ENCODE measurements at places on chromosomes 7 and 10. TPM values are rescaled to one million over a fixed set of nuclear protein-coding genes. Genes with fewer than 3 reads are reported as not detected.

GRCh38 chr10:29174389-29174788 is 114.5 kb upstream of the LYZL1 start:
- no peak for DNase-seq

DNA sequence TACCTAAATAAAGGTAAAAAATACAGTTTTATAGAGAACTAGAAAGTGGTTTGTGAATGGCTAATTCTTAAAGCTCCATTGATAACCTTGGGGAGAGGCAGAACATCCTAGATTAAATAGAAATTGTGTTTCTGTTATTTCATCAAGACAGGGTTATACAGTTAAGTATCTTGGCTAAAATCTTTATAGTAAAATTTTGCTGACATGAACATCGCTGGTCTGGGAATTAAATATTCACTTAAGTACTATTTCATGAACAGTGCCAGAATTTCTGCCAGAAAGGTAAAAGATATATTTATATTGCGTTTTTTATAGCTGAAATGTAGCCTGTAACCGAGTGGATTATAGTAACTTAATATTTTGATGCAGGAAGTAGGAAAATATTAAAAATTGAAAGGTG is 53.7 kb upstream of the HBP1 start:
- DNase-seq, result no peak

DNA sequence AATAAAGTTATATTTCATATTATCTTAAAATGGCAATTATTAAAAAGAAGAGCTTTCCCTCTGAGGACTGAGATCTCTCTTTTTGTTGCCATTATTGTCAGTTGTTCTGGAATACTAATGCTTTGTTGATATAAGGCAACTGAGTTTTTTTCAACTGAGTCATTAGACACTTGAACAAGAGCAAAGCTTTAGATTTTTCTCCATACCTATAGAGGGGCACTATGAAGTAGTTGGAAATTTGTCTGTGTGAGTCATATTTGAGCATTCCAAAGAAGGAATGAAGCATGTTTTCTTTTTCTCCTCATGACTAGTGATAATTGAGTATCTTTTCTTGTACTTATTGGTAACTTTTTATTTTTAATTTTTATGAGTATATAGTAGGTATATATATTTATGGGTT is 24.5 kb downstream of the RPA3 start:
- no peak for DNase-seq

- no peak for DNase-seq
Measured at GRCh38 chr10:99421233-99421739, 9.1 kb downstream of the GOT1 start.

- DNase-seq, result no peak
Measured at GRCh38 chr7:121531175-121532070, 135.3 kb upstream of the FAM3C start.

DNA sequence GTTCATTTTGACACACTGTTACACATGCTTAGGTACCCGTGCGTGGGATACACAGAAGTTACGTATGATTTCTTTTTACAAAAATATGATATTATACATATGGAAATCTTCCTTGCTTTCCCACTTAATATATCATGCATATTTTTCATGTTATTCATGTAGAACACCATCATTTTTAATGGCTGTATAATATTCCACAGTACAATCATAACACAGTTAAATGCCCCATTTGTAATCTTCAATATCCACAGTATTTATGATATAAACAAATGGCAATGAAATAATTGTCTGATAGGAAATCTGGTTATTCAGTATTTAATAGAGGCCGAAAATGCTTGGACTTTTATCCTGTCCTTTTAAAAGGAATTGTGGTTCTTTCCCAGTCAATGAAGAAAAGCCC is 23.2 kb downstream of the VIPR2 start:
- no peak for DNase-seq

DNA sequence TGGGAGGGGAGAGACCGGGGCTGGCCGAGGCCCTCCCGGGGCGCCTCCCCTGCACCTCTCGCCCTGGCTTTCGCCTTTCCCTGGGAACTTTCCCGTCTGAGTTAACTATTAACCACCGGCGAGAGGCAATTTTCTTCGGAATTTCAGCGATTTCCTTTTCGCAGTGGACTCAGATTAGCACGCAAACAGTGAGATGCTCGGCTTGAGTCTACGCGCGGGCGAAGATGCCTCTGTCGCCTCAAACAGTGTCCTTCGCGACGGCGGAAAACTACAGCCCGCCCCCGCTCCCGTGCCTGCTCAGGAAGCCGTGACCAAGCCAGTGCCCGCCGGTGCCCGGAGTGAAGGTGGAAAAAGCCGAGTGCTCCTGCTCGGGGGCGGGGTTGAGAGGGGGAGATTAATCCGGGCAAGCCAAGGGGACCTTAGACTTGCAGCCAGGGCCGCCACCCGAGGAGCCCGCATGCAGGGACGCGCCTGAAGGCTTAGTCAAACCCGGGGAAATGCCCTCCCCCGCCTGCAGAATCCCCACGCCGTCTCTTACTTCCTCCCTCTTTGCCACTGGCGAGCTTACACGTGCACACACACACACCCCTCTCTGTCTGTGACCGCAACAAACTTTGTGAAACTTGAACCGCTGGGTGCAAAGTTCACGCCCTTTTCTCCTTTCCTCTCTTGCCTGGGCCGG is 14.5 kb upstream of the PAX2 start:
- no peak for DNase-seq

GRCh38 chr10:104340641-104341040 is 2.4 kb upstream of the ITPRIP start:
- DNase-seq, result no peak

DNA sequence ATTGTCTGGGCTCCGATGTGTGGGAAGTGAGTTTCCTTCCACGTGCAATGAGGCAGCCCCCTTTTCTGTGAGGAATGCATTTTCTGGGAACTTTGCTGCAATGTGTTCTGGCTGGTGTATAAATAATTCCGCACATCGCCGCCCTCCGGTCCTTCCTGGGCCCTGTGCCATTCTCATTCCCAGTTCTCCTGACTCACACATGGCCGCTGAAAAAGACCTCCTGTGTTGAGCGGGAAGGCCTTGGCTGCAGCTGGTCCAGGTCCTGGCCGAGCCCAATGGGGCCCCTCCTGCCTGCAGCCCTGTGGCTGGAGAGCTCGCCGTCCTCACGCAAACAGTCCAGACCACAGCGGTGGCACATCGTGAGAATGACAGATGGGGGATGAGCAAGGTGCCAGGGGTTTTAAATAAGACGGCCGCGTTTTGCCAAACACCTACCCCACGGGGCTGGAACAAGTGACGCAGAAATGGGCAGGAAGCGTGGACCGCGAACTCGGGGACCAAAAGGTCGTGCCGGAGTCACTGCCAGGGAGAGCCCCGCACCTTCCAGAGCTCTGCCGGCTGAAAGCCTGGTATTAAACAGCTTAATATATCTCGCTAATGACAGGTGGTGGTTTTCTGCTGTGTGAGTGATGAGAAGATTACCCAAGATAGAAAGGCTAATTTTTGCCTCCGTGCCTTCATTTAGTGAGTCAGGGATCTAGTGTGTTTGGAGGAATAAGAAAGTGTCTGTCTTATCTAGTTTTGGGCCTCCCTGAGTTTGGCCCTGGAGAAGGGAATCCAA is 37.0 kb downstream of the FAM20C start:
- no peak for DNase-seq

DNA sequence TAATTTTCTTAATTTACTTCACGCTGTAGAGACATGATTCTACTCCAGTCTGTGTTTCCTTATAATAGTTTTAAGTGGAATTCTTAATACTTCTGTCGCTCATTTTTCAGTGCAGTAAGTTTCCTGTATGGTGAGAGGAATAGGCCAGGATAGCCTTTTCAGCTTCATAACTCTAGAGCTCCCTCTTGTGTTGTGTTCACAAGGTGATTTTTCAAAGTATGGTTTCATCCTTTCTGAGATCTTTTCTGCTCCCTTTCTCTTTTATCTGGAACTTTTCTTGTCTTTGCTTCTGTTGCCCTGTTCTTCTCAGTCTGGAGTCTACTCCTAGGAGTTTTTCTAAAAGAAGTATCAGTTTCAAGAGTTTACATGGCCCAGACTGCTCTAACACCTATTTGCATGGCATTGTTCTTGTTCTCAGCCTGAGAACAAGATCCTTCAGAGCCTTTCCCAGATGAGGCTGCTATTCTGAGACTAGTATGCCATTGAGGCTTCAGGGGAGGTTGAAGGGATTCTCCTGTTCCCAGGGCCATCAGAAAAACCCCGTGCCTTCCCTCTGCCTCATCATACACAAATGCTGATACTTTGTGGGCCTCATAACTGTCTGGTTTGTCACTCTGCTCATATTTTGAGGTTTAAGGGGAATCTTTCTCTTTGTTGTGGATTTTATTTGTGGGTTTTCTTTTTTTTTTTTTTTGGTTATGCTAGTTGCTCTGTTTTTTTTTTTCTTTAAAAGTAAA is 21.8 kb downstream of the NET1 start:
- no peak for DNase-seq

DNA sequence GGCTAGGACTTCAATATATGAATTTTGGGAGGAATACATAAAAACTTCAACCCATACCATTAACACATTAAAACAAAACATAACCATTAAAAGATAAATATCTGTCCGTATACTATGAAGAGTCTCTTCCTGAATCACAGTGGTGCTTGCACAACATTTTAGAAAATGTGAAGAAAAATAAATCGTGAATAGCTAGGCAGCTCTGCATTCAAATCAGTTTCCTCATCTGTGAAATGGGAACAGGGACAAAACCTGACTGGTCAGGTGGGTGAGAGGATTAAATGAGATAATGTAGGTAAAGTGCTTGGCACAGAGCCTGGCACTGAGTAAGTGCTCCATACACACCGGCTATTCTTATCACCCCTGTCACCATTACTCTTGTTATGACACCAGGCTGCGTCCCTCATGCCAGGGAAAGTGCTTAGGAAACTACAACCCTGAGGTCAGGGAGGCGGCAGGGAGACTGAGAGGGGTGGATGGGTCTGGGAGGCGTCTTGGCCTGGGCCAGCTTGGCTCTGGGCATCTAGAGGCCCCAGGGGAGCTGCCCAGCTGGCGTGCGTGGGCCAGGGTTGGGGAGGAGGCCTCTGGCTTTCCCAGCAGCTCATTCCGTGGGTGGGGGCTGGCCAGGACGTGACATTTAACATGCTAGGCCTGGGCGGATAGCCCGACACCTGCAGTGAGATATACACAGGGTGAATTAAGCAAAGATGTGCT is 78.3 kb downstream of the SH3PXD2A start:
- DNase-seq, result no peak

DNA sequence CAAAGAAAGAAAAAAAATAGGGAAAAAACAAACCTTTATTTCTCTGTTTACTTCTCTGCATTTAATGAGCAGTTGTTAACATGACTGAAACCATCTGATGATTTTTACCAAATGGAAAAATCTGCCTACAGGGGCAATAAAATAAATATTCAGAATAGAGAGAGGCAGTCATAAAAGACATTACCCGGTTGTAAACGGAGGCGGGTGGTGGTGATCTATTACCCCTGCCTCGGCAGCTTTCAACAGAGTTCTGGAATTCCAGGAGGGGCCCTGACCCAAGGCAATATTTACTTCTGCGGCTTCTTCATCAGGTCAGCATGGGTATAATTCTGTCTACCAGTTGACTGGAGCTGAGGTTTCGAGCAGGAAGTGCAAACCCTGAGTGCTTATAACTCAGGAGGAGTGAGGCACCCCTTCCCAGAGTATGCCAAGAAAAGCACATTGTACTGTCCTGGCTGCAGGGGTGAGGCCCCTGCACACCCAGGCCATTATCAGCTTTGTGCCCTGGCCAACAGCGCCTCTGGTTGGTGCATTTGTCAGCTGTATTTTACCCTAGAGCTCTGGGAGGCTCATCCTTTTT is 8.2 kb upstream of the CXCL12 start:
- no peak for DNase-seq

DNA sequence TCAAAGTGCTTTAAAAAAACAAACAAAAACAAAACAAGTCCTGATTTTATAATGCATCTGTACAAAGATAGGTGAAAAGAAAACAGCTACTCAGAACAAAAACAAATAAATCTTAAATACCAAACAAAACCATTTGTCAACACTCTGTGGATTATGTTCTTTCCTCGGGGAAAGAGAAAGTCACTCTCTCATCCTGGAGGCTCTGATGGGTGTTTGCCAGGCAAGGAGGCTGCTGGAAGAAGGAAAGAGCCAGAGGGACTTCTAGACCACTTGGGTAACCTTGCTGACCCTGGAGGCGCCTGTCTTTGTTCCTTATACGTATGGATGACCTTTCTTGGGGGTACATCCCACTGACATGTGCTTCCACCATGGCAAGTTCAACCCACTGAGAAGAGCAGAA is 92.8 kb downstream of the ZRANB1 start:
- no peak for DNase-seq

- no peak for DNase-seq
Measured at GRCh38 chr7:87505557-87506245, 30.2 kb upstream of the ABCB4 start.

DNA sequence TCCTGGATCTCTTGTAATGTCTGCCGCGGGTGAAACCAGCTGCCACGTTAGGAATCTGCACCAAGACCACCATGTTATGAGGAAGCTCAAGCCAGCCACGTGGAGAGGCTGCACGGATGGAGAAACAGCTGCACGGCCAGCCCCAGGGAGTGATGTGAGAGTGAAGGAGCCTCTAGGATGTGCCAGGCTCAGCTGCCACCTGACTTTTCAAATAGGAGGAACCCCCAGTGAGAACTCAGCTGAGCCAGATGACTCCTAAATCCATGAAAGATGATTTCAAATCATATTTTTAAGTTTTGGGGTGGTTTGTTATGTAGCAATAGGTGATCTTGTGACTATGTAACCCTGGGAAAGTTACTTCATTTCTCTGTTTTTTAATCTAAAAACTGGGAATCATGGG is 71.7 kb downstream of the PRKAG2 start:
- DNase-seq, result no peak

GRCh38 chr10:77844713-77845445 is 81.7 kb downstream of the DLG5 start:
- no peak for DNase-seq

GRCh38 chr10:71040846-71041605 is 152.7 kb upstream of the PCBD1 start:
- no peak for DNase-seq

BTRC gene
- 18.3 TPM for total RNA-seq

SPAM1 gene
- not detected for total RNA-seq

FAM221A gene
- total RNA-seq, result 6.2 TPM

CACNB2 gene
- 0.19 TPM for total RNA-seq

EGR2 gene
- total RNA-seq, result 21.1 TPM
